ENCODE measurements at places on chromosomes 6 and 20.

DNA sequence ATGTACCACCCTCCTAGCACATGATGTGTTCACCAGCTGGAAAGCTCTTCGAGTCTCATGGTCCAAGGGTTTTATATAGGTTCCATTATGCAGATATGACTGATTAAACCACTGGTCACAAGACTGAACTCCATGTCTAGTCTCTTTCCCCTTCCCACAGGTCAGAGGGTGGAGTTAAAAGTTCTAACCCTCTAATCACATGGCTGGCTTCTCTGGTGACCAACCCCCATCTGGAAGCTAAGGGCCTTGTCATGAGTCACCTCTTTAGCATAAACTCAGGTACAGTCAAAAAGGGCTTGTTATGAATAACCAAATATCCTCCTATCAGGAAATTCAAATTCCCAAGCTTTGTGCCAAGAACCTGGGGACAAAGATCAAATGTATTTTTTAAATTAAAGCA lies 52.0 kb upstream of the KLHL31 start:
- no peak for DNase-seq

- no peak for DNase-seq
These were observed 291.9 kb downstream of the KCNQ5 start for GRCh38 chr6:72913797-72914196.

GRCh38 chr6:31321820-31322219 lies 35.2 kb downstream of the HLA-B start:
- peak; percentile 65 for DNase-seq

GRCh38 chr6:51644426-51644825 lies 443.0 kb downstream of the PKHD1 start:
- no peak for DNase-seq

GRCh38 chr20:33604084-33604990 lies 57.8 kb upstream of the C20orf144 start:
- no peak for DNase-seq

DNA sequence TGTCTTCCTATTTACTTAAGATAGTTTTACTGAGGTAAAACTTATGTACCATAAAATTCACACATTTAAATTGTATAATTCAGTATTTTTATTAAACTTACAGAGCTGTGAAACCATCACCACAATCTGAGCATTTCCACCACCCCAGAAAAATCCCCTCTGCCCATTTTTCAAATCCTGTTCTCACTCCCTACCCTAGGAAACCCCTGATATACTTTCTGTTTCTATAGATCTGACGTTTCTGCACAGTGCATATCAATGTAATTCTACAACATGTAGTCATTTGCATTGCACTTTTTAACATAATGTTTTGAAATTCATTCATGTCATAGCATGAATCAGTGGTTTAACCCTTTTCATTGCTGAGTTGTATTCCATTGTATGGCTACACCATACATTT lies 96.7 kb upstream of the OPRM1 start:
- no peak for DNase-seq

GRCh38 chr6:166005401-166005943 lies 162.2 kb downstream of the TBXT start:
- no peak for DNase-seq

GRCh38 chr6:112030961-112031660 lies 22.8 kb upstream of the CCN6 start:
- DNase-seq: no peak

DNA sequence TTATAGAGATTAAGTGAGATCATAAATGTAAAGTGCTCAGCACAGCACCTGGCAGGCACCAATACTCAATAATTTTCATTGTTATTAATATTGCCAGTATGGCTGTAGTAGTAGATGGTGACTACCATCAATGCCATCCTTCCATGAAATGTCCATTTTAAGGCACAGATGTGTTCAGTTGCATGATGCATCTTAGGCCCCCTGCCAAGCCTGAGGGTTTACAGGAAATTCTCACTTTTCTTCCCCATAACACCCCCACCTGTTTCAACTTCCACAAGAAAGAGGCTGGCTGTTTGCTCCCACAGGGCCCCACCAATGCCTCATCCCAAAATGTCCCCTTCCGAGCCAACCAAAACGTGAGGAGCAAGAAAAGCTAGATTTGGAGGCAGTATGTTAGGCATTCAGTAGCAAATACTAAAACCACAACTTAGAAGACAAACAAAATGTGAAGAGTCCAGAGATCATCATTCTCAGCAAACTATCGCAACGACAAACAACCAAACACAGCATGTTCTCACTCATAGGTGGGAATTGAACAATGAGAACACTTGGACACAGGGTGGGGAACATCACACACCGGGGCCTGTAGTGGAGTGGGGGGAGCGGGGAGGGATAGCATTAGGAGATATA lies 110.6 kb upstream of the NHSL1 start:
- DNase-seq: no peak

DNA sequence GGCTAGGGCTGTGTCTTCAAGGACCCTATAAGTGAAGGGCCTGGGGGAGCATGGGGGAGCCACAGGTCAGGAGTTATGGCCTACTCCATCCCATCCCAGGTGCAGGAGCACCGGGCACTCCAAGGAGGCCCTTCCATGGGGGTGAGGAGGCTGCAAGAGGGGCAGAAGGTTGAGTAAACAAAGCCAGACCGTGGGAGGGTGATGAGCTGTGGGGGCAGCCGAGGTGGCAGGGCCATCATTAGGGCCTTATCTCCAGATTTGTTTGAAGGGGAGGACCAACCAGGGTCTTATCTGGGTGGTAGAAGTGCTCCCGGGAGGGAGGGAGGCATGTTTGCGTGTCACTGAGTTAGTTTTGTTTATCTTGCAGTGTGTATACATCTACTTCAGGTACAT lies 2.1 kb upstream of the FAM83C start:
- no peak for DNase-seq

DNA sequence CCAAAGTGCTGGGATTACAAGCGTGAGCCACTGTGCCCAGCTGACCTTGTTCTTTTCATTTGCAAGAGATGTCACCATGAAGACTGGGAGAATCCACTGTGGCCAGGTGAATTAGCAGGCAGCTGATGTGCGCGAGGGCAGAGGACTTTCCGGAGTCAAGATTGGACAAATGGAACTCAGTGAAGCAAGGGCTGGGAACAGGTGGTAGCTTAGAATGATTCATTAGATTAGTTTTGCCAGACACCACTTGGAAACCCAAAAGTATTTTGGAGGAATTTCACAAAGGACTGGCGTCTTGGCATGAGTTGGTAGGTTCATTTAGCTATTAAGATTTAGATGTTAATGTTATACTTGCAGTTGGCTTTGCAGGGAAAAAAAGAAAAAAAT lies 4.7 kb upstream of the AKAP7 start:
- DNase-seq: no peak

DNA sequence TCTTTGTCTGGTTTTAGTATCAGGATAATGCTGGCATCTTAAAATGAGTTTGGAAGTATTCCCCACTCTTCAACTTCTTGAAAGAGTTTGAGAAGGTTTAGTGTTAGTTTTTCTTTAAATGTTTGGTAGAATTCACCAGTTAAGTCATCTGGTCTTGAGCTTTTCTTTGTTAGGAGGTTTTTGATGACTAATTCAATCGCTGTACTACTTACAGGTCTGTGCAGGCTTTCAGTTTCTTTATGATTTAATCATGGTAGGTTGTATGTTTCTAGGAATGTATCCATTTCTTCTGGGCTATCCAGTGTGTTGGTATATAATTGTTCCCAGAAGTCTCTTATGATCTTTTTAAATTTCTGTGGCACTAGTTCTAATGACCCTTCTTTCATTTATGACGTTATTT lies 215.5 kb downstream of the LRFN2 start:
- no peak for DNase-seq

DNA sequence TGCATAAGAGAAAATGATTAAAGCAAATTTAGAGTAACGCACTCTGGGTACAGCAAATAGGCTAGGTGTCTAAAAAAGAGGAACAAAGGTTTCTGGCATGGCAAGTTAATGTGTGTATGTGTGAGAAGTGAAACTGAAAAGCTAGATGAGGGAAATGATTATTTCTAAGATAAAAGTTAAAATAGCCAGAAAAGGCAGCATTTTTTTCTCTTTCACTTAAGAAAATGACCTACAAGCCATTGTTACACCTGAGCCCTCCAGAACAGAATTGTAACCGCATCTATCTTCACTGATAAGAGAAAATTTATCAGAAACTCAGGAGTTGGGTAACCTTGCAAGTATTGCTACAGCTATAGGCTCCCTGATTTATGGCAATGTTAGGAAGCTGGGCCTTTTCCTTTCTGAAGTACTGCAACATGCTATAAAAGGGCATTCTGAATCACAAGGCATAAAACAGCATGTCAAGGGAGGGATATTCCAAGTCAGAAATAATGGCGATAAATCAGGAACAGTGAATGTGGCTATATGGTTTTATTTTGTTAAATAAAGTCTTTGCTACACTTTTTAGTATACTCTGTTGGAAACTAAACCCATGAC lies 395.3 kb downstream of the TBC1D32 start:
- no peak for DNase-seq

DNA sequence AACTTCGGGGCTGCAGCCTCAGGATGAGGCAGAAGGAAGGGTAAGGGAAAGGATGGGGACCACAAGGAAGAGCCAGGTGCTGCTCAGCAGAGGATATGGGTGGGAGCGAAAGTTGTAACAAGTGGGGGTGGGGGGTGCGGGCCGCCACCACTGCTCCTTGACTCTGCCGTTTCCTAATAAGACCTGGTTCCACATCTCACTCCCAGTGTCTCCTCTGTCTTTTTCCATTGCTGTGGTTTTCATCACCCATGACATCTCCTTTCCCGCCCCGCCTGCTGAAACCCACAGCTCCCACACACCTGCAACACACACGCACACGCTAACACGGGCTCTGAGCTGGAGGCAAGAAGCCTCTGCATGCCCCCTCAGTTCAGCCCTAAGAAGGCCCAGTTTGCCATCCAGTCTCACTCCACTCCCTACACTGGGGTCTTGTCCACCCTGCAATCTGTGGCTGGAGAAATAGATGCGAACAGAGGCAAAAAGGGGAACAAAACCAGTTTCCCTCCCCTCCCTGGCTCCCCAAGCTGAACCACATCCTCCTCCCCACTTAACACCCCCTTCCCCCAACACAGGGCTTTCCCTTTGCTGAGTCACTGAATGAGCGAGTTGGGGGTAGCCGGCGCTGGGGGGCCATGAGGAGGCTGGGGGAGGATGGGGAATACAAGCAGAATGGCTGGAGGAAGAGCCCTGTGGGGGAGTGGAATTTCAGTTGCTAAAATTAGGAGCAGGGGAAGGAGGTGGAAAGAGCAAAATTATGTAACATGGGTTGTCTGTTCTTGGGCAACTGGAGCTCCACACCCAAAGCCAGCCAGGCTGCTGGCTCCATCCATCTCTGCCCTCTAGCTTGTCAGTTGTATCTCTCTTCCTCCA lies 11.5 kb downstream of the NFKBIL1 start:
- no peak for DNase-seq

GRCh38 chr6:73471686-73472290 lies 10.3 kb downstream of the MTO1 start:
- no peak for DNase-seq

DNA sequence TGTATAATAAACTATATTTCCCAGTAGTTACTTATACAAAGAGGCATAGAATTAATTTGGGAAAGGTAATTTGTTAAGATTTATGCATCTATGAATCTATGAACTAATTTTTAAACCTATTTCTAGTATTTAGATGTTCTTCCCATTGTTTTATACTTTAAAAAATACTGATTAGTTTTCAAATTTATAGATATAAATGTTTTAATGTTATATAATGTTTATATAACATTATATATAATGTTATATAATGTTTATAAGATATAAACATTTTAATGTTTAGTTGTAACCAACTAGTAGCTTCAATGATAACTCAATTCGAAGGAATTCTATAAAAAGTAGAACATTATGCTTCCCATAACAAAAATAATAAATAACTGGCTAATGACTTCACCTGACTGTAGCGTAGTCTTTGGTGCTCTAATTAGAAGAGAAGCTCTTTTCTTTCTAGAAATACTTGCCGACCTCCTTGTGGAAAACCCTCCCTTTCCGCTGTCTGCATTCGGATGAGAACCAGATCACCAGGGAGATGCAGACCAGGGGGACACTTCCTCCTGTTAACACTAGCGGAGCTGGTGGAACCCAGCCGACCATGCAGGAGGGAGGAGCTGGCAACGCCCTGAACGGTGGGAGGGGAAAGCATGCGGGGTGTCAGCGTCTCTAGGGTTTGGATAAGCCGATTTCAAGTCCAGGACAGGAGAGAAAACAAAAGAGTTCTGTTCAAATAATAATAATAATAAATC lies 158.4 kb downstream of the OR2B2 start:
- DNase-seq: peak; percentile 93

DNA sequence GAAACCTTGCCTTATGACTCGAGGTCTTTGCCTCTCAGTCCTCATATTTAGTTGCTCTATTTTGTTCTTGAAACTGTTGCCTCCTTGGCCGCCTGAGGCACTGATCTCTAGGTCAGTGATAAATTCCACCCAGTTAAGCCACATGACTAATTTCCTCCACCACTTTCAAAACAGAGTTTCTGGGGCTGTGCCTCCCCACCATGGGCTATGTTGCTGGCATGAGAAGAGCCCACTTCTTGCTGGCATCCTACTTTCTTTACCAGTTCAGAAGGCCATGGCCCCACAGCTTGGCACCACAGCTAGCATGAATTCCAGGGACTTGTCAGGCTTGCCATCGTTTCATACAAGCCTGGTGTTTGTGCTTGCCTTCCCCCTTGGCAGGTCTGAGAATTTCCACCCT lies 361.4 kb upstream of the JAG1 start:
- DNase-seq: no peak

DNA sequence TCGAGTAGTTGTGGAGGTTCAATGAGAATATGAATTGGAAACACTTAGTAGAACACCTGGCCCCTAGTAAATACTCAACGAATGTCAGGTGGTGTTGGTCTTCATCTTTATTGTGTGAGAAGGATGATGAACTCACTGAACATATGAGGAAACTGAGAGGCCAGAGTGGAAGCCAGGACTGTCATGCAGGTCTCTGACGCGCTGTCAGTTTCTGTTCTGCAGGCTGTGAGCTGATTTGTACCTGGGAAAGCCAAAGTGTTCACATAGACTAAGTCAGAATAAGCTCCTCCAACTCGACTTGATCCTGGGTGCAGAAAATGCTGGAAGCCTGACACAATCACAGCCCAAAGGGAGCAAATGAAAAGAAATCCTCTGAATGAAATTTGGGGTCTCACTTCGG lies 222.2 kb downstream of the LY86 start:
- DNase-seq: no peak

GRCh38 chr6:2611092-2611491 lies 139.6 kb downstream of the MYLK4 start:
- DNase-seq: no peak

DNA sequence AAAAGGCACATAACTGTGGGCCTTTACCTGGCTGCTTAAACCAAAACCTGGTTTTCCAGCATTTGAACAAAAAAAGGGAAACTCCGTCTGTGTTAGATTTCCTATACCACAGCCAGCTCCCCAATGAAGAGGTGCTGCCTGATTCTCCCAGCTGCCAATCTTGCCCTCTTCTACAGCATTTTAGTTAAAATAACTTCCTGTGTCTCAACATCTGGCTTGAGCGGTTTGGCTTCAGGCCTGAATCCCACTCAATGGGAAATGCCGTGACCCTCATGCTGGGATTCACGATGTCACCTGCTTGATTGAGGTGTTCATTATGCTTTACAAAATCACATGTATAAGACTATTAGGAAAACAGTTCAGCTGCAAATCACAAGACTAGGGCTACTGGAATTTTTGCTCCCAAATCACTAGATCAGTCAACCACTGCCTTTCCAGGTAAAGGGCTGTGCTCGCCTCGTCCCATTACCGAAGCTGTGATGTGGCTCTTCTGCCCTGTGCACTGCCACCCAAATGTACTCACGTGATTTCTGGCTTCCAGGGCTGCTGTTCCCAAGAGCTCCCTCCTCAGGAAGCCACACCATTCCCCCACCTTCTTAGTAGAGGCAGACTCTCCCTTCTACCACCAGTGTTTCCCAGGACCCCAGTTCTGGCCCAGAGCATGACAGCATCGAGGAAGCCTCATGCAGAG lies 94.6 kb downstream of the PSMG4 start:
- no peak for DNase-seq

- no peak for DNase-seq
These were observed 16.4 kb downstream of the CHRNA4 start for GRCh38 chr20:63344616-63345327.

Measured in H9 (cell line).